D721Med (cell line): ENCODE measurements at places on chromosomes 11 and 22.

DNA sequence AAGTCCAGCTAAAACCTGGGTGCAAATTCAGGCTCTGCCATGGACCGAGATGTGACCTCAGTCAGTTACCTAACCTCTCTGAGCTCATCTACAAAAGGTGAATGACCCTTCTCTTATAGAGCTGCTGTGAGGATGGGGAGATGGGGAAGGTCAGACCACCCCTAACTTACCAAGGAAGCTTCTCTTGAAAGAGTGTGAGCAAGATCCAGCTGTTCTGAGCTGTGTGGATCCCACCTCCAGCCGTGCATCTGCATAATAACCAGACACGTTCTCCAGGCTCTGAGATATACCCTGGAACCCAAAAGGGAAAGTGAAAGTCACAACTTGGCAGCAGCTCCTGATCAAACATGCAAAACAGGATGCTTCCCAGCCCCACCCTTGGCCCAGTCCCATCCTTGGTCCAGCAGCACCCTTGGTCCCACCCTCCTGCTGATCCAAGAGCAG is at the start of gene APOL3:
APOL3 (minus strand) TSS at position 257 of the 444 bp plus-strand sequence. CDS start 11,700 bp downstream, outside the sequence.
- no peak for DNase-seq

DNA sequence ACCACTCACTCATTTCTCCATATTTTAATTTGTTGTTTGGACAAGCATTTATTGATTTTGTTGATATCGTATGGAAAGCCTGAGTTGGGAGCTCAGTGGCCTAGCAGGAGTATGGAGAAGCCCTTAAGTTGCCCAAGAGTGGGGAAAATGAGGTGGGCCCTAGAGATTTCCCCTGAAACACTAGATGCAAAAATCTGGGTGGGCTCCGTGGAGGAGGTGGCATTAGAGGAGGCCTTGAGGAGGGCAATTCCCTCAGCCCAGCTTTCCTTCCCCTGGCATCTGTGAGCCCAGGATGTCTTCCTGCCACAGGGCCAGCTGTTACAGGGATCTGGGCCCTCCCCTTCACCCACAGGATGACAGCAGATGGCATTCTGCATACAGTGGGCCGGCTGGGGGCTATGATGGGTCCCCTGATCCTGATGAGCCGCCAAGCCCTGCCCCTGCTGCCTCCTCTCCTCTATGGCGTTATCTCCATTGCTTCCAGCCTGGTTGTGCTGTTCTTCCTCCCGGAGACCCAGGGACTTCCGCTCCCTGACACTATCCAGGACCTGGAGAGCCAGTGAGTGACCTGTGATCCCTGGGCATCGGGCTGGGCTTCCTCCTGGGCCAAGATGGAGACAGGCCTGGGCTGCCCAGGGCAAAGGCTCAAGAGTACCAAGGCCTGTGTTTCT is 21.6 kb upstream of the SLC22A12 start:
- no peak for DNase-seq

DNA sequence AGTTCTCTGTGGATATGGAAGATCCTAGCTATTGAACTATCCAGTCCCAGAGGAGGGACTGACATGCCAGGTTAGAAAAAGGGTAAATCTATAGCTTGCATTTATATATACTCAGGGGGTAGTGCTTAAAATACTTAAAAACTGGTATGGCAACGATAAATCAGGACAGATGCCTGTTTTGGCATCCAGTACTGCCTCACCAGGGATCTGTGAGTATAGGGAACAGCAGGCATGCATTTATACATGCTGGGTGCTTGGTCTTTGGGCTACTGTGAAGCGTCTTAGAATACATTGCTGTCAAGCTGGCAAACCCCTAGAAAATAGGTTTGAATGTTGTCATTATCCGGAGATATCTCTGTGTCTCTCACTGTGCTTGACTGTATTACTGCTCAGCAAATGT is 94.2 kb upstream of the DRD2 start:
- DNase-seq: no peak

GRCh38 chr22:24159650-24160049 is 21.6 kb upstream of the SUSD2 start:
- no peak for DNase-seq

- no peak for DNase-seq
Measured at GRCh38 chr11:118238929-118239328, 13.2 kb downstream of the MPZL3 start.

DNA sequence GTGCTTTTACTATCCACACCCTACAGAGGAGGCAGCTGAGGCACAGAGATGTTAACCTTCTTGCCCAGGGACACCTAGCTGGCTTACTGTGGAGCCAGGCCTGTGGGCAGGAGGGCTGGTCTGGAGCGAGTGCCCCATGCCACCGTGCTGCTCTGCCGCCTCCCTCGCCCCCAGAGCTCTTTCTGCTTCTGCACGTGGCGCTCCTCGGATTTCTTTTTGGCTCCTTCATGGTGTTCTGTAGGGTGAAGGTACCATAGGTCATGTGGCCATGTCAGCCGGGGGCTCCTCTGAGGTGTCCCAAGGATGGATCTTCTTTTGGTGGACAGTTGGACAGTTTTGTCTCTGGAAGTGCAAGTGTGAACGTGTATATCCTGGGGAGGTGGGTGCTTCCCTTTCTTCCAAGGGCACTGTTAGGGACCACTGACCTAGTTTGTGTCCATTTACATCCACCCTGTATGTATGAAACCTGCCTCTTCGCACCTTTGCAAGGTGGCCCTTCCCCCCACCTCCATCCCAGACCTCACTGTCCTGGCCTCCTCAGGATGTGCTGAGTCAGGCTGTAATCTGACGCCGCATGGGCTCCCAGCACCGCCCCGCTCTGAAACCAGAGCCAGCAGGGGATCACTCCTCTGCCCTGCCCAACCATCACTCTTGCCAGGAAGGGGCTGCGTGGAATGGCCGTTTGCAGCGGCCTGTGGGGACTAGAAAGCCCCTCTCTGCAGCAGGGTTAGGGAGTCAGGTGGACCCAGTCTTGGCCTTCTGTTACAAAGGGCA is 31.7 kb downstream of the POLR3H start:
- no peak for DNase-seq

- no peak for DNase-seq
Measured at GRCh38 chr11:117691218-117691514, 105.8 kb downstream of the DSCAML1 start.

DNA sequence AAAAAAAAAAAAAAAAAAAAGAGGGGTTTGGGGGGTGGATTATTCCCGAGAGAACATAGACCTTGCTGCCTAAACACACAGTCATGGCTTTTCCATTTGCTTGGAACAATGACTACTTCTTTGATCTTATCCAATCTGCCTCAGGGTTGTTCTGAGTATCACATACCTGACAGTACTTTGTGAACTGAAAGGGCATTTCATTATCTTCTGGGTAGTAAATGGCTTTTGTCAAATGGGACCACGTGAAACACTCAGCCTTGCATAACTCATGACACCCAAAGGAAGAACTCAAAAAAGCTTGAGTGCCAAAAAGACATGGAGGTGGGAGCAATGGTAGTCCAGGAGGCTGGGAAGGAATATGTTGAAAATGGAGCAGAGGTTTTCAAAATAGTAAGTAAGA is 123.2 kb upstream of the BID start:
- DNase-seq: no peak

- DNase-seq: no peak
Measured at GRCh38 chr11:61353131-61354067, 8.3 kb downstream of the CYB561A3 start.

- no peak for DNase-seq
Measured at GRCh38 chr11:128462922-128463321, 124.4 kb downstream of the ETS1 start.

GRCh38 chr22:50027639-50028537 is 15.3 kb upstream of the IL17REL start:
- DNase-seq: no peak

GRCh38 chr11:85960678-85961077 is 105.5 kb downstream of the CCDC83 start:
- DNase-seq: no peak

DNA sequence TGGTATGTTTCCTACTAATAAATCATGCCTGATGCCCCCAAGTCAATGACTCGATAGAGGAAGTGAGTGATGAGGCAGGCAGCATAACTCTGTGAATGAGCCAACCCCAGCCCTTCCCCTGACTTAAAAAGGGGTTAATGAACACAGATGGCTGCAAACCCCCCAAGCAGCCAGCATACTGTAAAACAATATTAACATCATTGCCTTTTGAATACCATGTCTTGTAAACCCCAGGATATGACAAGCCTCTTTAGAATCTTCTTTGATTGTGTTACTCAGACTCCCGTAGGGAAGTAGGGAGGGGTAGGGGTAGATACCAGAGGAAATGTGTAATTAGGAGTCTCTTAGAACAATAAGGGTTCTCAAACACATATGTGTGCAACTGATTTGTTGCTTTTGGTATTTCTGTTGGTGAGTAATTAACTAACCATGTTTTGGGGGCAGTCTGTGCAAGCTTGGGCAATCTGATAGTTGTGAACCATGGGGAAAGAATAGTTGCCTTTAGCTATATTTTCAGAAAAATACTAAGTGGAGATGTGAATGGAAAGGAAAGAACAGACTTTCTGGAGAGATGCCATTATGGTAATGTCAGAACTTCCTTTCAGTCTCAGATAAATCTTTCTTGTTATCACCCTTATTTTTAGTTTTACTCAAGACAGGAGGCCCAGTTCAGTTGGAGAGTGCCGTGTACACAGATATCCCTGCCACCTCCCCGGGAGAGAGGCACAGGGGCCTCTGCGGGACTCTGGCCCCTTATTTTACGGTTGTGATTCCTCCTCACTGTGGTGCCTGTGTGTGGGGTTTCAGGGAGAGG is 701.8 kb downstream of the NTM start:
- no peak for DNase-seq

- DNase-seq: no peak
Measured at GRCh38 chr11:64987998-64988854, 8.5 kb downstream of the BATF2 start.

- DNase-seq: no peak
Measured at GRCh38 chr11:83061883-83062282, 9.8 kb downstream of the RAB30 start.

GRCh38 chr11:69335781-69336405 is 41.9 kb downstream of the MYEOV start:
- DNase-seq: no peak

DNA sequence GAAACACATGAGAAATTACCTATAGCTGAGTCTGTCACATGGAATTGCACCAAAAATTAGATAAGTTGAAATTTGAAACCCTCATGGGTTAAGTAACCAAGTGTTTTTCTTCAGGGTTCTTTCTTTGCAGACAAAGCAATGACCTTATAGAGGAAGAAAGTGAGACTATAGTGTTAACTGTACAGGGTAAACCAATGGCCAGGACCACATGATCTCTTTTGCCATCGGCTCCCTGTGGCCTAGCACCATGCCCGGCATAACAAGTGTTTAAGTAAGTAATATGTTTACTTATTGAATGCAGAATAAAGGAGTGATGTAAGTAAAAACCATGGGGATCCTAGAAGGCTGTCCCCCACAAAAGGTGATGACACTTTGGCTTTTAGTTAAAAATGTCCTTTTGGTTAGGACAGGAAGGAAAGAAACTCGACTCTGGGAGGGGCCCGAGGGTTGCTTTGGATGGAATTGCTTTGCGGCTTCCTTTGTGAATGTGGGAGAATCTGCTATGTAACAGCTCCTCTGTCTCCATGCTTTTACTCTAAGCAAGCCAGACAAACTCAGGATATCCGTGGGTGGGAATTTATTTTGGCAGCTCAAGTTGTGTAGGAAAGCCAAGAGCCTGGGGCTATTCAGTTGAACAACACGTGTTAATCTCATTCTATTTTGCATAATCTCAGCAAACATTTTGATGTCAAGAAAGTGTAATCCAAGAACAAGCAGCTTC is 454.7 kb downstream of the INSC start:
- no peak for DNase-seq

DNA sequence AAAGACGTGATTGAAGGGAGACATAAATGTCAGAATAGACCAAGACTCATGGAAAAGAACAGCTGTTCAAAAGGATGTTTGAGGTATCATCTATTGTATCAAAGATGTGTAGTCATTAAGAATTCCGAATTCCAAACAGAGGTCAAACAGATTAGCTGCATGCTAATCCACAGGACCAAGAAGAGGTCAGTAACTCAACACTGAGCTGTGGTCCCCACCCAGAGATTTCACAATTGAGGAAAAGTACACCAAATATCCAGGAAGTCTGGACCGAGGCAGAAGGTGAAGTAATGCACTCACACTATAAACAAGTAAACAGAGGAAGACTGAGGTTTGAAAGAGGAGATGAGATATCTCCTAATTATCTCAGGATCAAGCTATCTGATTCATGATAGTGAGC is 29.6 kb upstream of the OR5P2 start:
- DNase-seq: no peak

GRCh38 chr22:28956506-28956905 is 73.1 kb downstream of the ZNRF3 start:
- DNase-seq: no peak

- no peak for DNase-seq
Measured at GRCh38 chr11:75858613-75859012, 43.6 kb downstream of the UVRAG start.

GRCh38 chr22:36564422-36565158 is 35.6 kb upstream of the EIF3D start:
- DNase-seq: no peak

DNA sequence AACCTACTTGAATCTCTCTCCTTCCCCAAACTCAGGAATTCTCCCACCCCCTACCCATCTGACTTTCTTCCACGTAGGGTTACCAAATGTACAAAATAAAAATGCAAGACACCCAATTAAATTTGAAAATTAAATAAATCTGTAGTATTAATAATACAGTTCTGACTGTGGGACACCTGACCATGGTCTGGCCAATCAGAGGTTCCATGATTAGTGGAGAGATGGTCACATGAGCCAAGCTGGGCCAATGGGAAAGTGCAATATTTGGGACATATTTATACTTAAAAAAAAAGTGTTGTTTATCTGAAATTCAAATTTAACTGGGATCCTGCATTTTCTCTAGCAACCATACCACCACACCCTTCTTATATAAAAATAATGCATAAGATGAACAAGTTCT is 29.8 kb upstream of the ASPHD2 start:
- DNase-seq: no peak

- no peak for DNase-seq
Measured at GRCh38 chr11:75025561-75025960, 36.8 kb downstream of the NEU3 start.

DNA sequence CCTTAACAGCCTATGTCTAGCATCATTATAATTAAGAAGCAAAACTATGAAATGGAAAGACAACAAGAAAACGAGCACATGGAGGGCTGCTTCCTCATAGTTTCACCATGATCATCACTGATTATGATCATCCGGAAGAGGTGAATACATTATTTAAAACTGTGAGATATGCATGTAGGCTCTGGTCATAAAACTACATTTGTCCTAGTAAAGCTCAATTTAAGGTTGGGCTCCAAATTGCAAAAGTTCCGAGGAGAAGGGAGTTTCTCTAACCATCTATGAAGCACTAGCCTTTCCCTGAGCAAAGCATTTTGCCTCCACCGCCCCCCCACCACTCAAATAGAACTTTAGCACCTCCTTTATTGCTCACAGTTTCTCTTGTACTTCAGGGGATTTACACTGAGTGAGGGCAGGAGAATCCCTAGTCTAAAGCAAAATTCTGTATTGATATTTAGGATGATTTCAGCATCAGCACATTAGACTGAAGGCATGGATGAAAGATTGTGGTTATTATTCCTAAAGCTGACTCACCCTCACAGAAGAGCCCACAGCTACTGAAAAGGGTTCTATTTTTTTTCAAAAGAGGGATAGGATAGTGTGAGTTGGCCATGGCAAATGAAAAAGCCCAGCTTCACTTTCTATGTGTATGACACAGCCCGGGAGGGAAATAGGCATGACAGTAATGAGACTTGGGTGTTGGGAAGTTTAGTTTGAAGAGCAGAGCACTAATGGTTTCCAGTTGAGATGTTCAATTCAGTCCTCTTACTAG is 203.4 kb downstream of the CADM1 start:
- no peak for DNase-seq

- no peak for DNase-seq
Measured at GRCh38 chr11:118434123-118434552, 2.2 kb upstream of the KMT2A start.
